Suprapubic skin (tissue), 4 donors: ENCODE measurements at places on chromosomes 3 and 15.

GRCh38 chr3:170320461-170321121 lies 36.9 kb upstream of the SKIL start:
- DNase-seq: no peak

GRCh38 chr15:65405791-65406423 lies 16.8 kb downstream of the IGDCC4 start:
- DNase-seq: no peak

- no peak for DNase-seq
These were observed 204.3 kb downstream of the BBX start for GRCh38 chr3:107727102-107727501.

- no peak for DNase-seq
These were observed 427.9 kb downstream of the WDR72 start for GRCh38 chr15:53331328-53332190.

- no peak for DNase-seq
These were observed 12.4 kb downstream of the ACAA1 start for GRCh38 chr3:38124324-38125122.

GRCh38 chr3:171013822-171014748 lies 12.4 kb downstream of the SLC2A2 start:
- no peak for DNase-seq
